ENCODE measurements at places on chromosomes 12 and 14.

DNA sequence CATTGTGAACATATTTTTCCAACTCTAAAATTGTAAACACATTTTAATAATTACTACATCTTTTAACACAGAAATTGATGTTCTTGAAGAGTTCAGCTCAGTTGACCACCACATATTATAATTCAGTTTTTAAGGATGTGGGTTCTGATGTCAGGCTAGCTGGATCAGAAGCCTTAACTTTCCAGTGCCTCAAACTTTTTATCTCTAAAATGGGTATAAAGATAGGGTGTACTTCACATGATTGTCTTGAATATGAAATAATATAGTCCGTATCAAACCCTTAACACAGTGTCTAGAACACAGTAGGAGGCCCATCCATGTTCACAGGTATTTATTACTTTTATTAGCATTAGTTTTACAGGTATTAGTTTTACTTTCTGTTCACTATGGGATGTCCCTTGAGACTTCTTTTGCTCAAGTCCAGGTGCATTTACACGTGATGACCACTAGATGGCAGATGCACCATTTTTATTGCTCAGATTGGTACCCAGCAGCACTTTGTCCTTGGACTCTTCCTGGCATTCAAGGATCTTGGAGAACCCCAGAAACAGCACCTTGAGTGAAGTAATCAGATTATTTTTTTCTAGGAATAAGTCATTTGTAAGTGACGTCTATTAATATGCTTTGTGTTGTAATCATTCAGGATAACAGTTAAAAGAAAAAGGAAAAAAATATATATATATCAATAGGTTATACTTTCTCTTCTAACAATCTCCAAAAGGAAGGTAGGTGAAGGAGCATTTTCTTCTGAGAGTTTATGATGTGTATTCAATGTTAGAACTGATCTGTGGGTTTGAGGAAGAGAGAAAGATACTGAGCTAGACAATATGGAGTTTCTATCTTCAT, 580.2 kb downstream of the ETNK1 start:
- no peak for DNase-seq

- DNase-seq = no peak
Observed at GRCh38 chr12:132296063-132296462, 33.3 kb downstream of the GALNT9 start.

DNA sequence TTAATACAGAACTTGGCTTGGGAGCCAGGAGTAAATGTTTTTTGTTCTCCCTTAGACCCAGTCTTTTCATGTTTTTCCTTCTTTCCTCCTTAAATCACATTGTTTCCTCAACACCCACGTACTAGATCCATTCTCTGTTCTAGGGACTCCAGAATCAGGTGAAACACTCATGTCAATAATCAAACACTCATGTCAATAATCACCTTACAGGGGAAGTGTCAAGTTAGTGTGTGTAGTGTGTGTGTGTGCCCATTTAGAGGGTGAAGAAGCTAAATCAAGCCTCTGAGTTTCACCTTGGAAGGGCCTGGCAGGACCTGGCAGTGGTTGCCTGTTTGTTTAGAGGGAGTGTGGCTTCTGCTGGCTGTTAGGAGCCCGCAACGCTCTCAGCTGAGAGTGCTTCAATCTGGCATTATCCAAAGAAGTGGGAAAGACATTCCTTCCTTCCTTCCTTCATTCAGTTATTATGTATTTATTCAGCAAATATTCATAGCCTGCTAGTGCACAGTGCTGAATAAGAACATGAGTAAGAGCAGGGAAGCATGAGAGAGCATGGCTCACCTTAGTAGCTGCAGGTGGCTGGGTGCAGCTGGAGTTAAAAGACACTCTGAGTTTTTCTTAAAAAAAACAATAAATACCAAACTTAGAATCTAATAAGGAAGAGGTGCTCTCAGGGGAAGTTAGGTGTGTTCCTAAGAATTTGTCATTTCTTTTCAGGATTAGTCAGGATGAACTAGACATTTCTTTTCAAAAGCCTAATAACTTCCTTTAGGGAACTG, 17.6 kb upstream of the EID3 start:
- DNase-seq = no peak

DNA sequence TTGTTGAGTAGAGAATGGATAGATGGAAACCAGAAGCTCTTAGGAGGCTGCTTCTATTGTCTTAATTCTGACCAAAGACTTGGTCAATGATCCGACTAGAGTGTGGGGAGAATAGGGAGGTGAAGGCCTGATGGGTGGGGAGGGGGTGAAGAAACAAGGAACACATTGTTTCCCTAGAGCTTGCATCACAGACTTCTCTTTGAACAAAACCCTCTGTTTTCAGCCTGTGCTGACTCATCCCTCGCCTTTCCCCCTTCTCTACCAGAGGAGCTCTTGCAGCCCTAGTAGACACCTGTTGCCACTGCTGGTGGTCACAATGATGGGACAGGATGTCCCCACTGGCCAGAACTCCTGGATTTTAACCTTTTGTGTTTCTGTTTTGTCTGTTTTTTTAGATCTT, 46.8 kb upstream of the CISTR start:
- DNase-seq = no peak

DNA sequence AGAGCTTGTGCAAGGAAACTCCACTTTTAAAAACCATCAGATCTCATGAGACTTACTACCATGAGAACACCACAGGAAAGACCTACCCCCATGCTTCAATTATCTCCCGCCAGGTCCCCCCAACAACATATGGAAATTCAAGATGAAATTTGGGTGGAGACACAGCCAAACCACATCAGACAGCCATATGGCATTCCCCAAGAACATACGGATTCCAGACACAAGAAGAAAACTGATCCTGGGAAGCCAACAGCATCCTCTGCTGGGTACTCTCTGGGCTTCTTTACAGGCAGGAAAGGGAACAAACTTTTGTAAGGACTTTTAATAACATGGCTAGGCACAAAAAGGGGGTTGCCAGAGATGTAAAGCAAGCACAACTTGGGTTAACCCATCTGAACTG, 127.2 kb downstream of the TMEM132C start:
- no peak for DNase-seq

- no peak for DNase-seq
Observed at GRCh38 chr14:101412739-101413138, 148.6 kb upstream of the DIO3 start.

DNA sequence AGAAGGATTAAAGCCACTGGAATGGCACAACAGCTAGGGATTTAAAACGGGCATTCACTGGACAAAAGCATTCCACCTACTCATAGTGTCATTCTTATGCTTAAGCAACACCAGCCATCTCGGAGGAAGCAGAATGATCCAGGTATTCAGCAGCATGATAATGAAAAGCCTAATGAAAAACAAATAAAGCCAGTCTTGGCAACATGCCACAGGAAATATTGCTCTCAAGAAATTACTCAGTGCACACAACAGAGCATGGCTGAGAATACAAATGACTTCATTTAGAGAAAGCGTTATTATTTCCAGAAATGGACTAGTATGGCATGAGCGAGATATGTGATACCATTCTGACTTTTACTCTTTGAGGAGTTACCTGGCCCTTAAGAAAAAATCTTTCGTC, 442.2 kb downstream of the APAF1 start:
- no peak for DNase-seq

DNA sequence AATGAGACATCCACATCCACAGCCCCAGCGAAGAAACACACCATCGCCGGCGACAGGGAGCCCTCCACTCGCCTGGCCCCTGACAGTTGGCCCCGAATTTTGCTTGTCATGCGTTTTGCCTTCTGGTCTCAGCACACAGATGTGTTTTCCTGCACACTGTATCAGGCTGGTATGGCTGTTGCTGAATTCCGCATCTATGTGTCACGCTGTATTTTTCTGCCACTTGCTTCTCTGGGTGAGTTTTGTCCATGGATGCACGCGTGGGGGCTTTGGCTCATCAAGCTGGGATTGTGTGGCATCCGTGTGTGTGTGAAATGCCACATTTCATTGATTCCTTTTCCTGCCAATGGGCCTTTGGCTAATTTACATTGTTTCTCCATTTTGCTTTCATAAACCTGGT, 26.5 kb downstream of the ARL6IP4 start:
- DNase-seq = no peak

DNA sequence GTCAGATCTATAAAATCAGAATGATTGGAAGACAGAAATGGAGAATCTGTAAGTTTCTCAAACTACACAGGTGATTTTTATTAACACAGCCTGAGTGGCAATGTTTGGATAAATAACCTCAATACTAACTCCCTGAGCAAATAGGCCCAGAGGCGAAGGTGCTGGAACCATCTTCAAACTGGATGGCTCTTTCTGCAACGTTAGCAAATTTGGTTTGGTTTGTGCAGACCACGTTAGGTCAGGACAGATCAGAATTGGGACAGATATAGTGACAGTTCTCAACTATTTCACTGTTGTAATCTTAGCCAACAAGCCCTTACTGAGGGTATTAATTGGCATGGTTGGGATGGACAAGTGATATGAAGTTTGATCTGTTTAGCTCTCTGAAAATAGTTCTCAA, 9.1 kb upstream of the CLEC9A start:
- DNase-seq = no peak

DNA sequence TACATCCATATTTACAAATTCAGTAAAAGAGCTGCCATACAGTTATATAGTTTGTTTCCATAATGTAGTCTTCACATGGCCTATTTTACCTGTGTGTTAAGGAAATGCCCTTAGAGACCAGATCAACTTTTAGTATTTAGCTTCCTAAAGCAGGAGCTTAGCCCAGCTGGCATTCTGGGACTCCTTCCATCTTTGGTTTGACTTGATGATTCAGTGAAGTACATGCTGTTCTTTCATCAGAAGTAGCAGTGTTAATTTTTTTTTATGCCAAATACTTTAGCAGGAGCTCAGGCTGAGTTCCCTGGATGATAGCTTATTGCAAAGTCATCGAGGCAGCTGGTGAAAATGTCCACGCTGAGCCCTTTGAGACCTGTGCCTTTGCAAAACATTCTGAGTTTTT, 101.0 kb downstream of the FOXG1 start:
- DNase-seq = no peak

GRCh38 chr14:100058777-100059437, 6.3 kb upstream of the EVL start:
- DNase-seq = no peak

DNA sequence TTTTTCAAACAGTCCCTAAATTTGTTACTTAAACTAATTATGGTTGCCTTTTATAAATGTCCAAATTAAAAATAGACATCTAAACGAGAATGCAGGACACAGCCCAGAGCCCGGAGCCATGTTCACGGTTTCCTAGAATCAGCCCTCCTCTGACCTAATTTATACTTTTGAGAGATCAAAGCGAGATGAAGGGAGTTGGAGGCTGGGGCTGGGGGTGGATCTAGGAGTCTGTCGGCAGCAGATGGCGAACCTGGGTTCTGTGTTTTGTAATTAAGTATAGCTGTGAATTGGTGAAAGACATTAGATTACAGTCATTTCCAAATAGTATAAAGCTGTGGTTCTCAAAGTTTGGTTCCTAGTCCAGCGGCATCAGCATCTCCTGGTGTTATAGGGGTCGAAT, 210.1 kb downstream of the SLC41A2 start:
- no peak for DNase-seq

GRCh38 chr12:47946413-47947323, 16.7 kb upstream of the TMEM106C start:
- DNase-seq = no peak

DNA sequence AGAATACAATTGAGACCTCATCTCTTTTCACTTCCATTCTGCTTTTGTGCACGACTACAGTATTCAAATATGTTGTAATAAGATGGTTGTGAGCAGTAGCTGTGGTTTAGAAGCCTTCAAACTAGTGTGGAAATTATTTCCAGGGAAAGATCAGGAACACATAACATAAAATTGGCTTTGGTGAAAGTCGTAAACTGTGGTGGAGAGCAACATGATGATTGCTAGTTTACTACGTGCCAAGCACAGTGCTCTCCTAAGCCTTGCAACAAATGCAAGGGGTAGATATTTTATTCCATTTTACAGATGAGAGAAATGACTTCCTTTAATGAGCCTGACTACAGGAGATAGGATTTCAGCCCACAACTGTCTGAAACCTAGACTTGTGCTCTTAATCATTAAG, 172.4 kb upstream of the LMNTD1 start:
- DNase-seq = no peak

- no peak for DNase-seq
Observed at GRCh38 chr12:122845865-122846621, 10.8 kb downstream of the HIP1R start.

DNA sequence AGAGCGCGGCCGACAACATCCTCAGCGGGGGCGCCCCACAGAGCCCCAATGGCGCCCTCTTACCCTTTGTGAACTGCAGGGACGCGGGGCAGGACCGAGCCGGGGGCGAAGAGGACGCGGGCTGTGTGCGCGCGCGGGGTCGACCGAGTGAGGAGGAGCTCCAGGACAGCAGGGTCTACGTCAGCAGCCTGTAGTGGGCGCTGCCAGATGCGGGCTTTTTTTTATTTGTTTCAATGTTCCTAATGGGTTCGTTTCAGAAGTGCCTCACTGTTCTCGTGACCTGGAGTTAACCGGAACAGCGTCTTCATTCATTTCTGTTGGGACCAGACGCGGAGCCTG, 103.8 kb upstream of the FKBP4 start:
- DNase-seq = no peak

GRCh38 chr12:26572137-26572536, 260.9 kb downstream of the ITPR2 start:
- no peak for DNase-seq

DNA sequence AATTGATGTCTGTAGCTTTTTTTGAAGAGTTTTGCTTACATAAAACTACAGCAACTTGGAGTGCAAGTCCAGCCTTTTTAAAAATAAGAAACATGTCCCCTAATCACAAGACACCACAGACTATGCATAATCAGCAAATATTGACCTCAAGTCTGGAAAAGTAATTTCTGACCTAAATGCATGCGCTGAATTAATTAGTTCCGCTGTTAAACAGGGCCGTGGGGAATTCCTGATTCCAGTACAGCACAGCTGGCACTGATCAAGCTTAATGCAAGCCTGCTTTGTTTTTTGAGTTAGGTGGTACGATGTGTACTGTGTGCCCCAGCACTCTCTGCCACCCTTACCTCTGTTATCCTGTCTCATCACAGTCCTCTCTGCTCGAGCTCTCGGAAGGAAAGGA, 9.2 kb downstream of the MLH3 start:
- no peak for DNase-seq

- no peak for DNase-seq
Observed at GRCh38 chr12:89417246-89417977, 65.1 kb upstream of the DUSP6 start.

Data from left hindlimb (tissue), 1 donor.